A549 treated with DMSO at 1 μM for 4 hours (cell line): ENCODE measurements at places on chromosomes 4 and X. TPM values are rescaled to one million over a fixed set of nuclear protein-coding genes. Genes with fewer than 3 reads are reported as not detected.

YIPF7 gene
- total RNA-seq: not detected in 5 replicates

IQSEC2 gene
- 32.3 to 40.0 TPM (median 38.0 TPM) in 5 replicates for total RNA-seq

MOSPD2 gene
- 8.0 to 11.8 TPM (median 9.3 TPM) in 5 replicates for total RNA-seq

CT45A7 gene
- total RNA-seq: not detected in 5 replicates
